ENCODE measurements at places on chromosomes 16 and 17.

DNA sequence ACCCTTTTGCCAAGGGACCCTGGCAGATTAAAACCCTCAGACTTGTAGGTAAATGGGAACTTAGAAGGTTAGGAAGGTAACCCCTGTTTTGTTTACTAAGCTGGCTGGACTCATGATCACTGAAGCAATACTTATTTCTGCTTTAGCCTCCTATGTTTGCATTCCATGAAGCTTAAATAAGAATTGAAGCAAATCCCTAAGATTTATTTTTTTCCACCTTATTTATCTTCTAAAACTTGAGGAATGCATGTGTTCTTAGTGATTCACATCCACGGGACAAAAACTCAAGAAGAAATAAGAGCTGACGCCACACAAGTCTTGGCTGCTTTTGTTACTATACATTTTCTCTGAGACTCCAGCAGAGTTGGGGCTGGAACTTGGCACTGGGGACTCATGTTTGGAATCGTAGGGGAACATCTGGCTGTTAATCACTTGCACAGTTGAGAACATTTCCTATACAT lies 35.5 kb downstream of the CLUAP1 start:
- no peak for DNase-seq

DNA sequence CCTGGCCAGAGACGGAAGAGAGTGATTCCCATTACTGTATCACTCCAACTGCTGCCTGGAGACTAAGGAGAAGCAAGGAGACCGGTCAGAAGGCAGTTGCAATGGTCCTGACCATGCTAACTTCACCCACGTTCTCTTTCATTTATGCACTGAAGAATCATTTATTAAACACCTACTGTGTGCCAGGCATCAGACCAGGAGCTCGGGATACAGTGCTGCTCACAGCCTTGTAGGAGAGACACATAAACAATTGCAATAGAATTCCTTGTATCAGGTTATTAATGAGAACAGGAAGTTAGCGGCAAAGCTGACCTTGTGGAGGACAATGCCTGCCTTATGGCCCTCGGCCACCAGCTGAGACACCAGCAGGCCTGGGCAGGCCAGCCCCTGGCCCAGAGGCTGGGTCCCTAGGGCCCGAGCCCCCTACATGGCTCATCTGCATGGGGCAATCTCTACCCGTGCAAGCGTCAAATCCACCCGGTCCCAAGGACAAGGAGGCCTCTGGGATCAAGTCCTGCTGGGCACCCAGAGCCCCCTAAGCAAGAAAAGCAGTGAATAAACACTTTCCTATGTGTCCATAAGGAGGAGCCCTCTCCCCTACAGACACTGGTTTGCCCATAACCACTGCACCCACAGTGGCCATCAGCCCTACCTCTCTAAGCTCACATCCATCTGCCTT lies 8.6 kb upstream of the ENPP7 start:
- DNase-seq: no peak

GRCh38 chr17:9225305-9226101 lies 204.2 kb downstream of the NTN1 start:
- DNase-seq: no peak

GRCh38 chr17:77707546-77707945 lies 251.0 kb upstream of the TNRC6C start:
- DNase-seq: no peak

DNA sequence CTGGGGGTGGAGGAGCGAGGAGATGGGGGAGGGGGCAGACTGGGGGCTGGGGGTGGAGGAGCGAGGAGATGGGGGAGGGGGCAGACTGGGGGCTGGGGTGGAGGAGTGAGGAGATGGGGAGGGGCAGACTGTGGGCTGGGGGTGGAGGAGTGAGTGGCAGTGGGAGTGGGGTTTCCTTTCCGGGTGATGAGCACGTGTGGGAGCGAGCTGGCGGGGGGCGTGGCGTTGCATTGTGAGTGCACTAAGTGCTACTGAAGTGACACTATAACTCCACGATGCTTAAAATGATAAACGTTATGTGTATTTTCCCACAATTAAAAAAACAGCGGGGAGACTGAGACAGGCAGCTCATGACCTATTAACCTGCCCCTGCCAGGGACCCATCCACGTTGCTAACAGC lies 46.3 kb downstream of the CBFA2T3 start:
- no peak for DNase-seq

GRCh38 chr16:69260019-69260418 lies 51.1 kb upstream of the VPS4A start:
- DNase-seq: no peak

DNA sequence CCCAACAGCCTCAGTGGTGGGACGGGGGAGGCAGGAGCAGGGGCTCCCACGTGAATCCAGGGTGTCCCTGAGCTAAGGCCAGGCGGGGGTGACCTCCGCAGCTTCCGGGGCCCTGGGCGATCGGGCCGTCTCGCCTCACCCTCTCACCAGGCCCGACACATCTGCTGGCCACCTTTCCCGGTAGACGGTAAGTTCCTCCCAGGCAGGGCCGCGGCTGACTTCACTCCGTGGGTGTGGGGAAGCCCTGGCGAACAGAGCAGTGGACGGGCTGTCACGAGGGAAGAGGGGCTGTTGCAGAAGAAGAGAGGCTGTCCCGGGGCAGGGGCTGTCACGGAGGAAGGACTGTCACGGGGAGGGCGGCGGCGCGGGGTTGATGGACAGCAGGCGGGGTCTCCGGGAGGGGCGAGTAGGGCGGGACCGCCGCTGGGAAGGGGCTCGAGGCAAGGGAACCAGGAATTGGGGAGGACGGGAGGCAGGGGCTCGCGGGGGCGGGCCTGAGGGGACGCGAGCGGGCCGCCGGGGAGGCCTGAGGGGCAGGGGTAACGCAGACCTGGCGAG lies 498 bp downstream of the PKMYT1 start:
- no peak for DNase-seq

DNA sequence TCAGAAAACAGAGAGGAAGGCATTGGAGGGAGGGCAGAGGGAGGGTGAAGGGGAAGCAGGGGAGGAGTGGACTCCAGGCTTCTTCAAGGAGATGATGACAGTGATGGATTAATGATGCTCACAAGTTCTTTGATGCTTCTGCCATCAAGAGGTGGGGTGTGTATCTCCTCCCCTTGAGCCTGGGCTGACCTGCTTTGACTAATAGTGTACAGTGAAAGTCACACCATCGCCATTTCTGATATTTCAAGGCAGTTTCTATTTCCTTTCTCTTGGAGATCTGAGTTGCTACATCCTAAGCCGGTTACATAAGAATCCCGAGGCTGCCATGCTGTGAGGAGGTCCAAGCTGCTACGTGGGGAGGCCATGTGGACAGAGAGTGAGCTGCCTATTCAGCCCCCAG lies 312.5 kb downstream of the MAF start:
- DNase-seq: no peak

DNA sequence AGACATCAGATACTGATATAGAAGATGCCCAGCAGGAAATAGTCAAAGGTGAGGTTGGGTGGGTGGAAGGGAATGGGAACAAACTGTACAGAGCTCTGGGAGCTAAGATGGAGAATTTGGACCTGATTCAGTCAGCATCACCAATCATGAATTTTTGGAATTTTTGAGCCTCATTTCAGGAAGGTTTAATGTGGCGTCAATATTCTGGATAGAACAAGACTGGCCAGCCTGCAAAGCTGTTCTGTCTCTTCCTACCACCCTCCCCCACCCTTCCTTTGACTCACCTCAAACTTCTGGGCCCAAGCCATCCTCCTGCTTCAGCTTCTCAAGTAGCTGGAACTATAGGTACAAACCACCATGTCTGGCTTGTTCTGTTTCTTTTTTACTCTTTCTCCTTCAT lies 32.6 kb downstream of the CTCF start:
- no peak for DNase-seq

- no peak for DNase-seq
Observed at GRCh38 chr17:20279631-20280030, 187.7 kb downstream of the LGALS9B start.

- DNase-seq: no peak
Observed at GRCh38 chr17:82599674-82600661, 48.3 kb downstream of the WDR45B start.

DNA sequence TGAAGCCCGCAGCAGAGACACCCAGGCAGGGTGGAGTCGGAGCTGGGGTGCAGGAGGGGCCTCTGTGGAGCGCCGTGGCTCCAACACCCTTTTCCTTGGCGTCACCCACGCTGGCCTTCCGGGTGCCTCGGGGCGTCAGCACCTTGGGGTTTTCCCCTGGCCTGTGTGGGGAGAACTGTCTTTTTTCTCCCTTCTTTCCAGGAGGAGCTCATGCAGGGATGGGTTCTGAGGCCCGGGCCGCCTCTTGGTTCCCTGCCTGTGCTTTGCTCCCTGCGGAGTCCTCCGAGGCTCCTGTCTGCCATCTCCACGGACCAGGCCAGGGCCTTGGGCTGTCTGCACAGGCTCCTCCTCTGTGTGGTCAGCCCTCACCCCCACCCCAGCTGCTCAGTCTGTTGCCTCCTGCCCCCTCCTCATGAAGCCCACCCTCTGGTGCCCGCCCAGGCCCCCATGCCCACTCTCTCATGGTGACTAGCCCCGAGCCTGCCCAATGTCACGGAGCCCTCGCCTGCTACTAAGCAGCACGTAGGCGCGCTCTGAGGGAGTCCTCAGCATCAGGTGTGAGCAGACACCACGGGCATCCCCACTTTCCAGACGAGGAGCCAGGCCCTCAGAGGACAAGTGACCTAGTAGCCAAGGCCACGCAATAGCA lies 5.0 kb downstream of the KATNB1 start:
- no peak for DNase-seq

- DNase-seq: no peak
Observed at GRCh38 chr17:3739422-3740124, 15.9 kb downstream of the HASPIN start.

GRCh38 chr16:21100447-21100846 lies 50.2 kb downstream of the DNAH3 start:
- DNase-seq: no peak

DNA sequence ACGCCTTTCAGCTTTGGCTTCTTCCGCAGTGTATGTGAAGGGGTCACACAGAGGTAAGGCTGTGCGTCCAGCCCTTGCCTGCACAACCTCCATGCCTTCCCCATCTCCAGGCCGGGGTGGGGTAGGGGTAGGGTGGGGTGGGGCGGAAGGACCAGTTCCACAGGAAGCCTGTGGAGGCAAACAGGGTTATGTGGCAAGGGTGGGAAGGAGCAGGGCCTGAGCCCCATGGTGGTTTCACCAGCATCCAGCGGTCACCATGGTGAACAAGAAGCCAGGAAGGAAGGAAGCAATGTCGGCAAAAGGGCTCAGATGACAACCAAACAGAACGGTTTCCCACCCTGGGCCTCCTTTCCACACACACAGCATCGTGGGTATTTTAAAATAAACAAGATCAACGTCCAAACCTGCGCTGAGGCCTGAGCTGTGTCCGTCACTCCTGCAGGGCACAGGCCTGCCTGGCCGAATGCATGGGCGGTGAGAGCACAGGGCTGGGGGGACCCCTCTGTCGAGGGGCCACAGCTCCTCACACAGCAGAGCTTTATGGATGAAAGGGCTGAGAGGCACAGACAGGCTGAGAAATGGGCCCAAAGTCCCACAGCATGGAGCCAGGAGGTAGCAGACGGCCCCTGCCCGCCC lies 80.5 kb downstream of the ZNF778 start:
- DNase-seq: no peak

DNA sequence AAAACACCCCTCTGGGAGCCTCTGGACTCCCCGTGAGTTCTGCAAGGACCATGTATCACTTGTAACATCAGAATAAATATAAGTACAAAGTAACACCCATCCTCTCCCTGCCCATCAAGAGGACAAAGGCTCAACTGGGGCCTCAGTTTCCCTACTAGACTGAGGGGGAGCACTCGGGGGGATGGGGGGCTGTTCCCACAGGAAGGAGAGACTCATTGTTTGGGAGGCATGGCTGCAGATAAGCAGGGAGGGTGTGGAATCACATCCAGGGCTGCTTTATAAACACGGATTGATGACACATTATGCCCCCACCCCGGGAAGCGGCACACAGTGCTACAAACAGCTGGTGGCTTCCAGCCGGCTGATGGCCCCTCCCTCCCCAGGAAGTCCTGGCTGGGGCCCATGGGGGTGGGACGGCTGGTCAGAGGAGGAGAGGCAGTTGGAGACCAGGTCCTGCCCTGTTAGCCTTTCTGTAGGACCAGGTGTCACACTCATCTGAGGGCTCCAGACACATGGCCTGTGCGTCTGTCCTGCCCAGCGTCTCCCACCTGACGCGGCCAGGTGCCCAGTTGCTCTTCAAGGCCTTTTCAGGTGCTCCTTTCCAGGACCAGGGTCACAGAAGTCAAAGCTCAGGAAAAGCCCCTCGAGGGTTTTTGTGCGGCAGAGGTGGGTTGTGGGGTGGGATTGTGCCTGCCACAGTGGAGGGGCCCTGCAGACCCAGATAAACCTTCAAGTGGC lies 1.3 kb upstream of the MPG start:
- no peak for DNase-seq

DNA sequence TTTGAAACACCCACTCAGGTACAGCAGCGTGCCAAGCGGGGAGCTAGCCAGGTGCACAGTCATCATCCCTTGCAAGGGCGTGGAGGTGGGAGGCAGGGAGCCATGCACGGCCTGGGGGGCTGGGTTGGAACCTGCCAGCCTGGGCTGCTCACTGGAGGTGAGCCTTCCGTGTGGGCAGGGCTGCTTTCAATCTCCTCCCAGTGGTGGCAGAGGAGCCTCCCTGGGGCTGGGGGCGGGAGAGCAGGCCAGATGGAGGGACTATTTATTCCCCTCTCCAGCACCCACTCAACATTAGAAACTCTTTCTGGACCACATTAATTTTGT lies 90.3 kb downstream of the KATNIP start:
- no peak for DNase-seq

DNA sequence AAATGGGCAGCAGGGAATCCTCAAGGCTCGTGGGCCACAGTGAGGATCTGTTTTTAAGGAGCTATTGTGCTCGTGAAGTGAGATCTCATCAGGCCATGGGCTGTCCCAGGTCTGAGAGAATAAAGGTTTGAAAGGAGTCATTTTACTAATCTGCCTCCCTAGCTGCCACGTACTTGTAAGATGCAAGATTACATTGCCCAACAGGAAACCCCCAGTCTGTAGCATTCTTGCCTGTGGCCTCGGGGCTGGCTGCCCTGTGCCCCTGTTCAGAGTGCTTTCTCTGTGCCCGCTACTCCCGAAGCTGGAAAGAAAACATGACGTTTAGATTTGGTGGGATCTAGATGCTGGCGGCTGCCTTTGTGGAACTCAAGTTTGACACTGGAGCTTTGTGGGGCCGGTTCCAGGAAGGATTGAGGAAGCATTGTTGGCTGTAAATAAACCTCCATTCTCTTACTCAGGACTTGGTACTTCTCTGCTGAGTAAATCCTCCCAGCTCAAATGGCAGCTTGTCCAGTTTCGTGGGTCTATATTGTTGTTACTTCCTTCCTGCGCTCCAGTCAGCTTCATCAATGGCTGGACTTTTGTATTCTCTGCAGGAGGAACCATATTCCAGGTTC lies 21.2 kb downstream of the SAP30BP start:
- DNase-seq: no peak

DNA sequence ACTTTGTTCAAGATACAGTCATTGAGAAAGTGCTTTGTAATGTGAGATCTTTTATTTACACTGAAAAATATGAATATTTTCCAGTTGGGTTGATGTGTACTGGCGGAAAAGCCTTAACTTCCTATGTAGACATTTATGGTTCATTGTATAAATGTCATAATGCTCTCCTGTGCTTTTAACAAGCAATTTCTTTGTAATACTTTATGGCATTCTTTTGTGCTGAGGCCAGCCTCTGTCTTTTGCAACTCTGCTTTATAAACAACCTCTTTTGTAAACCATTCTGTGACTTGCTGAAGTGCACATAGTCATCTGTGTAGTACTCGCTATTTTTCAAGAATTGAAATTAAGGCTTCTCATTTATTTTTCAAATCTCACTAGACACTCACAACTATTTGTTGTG lies 291.2 kb downstream of the CDH11 start:
- DNase-seq: no peak

GRCh38 chr16:85663891-85664321 lies 24.8 kb downstream of the GINS2 start:
- DNase-seq: no peak

GRCh38 chr17:19390951-19391350 lies 4.0 kb upstream of the MFAP4 start:
- no peak for DNase-seq
